Activated CD4-positive, alpha-beta T cell treated with anti-CD3 and anti-CD28 coated beads, Interleukin-2, amount 50 U/mL, for 24 hours (primary cell): ENCODE measurements at places on chromosomes 1 and 21.

DNA sequence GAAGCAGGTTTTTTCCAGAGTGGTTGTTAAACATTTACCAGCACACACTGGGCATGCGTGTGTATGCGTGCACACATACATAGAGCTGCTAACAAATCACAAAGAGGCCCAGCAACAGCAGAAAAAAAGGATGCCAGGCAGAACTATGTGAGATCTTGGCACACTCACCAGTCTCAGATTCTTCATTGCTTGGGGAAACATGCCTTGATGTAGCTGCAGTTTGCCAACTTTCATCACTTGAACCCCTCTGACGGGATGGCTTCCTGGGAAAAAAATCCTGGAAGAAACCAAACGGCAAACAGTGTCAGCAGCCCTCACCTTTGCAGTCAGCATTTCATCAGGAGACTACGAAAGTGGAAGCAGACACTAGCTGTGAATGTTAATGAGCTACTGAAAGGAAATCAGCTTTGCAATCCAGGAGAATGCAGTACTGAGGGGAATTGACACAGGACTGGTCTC lies 609.1 kb downstream of the KIF26B start:
- DNase-seq: no peak

DNA sequence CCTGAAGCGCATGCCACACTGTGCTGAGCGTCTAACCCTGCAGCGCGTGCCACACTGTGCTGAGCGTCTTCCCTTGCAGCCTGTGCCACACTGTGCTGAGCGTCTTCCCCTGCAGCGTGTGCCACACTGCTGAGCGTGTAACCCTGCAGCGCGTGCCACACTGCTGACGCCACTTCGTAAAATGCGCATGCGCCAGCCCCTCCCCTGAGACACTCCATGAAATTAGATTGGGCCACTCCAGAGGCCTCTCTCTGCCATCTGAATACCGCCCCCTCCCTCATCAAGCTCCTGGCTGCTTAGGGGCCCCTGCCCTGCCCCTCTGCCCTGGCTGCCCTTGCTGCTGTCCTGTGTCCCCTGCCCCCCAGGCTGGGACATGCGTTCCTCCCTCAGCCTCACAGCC lies 84.8 kb downstream of the POFUT2 start:
- DNase-seq: no peak

- DNase-seq: no peak
Measured at GRCh38 chr21:34590520-34590919, 24.4 kb downstream of the RCAN1 start.

DNA sequence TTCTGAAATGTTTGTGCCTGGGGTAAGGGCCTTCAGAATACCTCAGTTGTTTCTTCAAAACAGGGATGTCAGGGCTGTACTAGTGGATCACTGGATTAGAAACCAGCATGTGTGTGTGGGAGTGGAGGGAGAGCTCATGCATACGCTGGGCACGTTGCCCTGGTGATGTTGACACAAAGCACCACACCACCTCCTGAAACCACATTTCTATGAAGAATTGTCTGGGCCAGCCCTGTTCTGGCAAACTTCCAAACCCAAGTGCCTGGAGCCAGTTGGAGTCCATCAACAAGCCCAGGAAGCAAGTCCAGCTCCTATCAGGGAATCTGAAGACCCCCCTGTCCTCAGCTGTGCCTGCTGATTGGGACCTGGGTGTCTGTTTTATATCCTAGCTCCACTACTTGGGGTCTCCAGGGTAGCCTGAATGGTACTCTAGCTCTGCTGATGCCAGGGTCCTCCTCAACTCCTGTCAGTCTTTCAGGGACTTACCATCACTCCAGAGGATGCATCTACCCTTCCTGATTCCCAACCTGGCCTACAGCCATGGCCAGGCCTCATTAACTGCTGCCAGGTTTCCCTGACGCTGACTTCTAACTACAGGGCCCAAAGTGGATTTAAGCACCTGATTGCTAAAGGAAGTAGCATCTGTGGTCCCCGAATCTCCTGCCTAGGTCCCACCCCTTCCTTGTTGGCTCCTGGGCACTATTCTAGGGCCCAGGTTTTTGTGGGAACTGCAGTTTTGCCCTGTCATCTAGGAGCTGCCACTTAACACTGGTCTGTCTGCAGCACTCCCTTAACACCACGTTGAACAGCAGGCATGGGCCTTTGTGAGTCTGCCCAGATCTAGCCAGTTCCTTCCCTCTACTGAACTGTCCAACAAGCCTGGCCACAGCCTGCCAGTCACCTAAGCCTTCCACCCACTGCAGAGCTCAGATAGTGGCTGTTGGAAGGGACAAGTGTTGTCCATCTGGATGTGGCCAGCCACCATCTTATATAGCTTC lies 45.5 kb downstream of the LPAR3 start:
- DNase-seq: no peak

GRCh38 chr1:216531263-216532239 lies 108.3 kb upstream of the USH2A start:
- no peak for DNase-seq

DNA sequence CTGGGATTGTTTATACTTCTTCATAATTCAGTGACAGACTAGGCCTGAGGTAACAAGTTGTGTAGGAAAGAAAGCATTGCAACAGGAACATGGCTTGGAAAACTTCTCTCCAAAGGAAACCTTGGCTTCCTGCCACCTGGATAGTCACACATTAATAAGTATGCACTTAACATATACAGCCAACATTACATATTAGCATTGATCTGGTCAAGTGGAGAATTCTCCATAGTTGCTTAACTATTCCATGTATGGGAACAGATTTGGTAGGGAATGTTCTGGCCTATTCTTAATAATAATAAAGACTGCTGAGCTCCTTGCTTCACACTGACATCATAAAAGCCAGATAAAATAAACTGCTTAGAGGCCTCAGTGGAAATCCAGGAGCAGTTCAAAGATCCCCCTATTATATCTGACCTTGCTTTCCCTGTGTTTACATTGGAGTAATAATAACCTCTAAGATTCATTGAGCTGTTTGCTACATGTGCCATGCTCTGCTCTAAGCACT lies 27.2 kb upstream of the NFIA start:
- DNase-seq: no peak
